ENCODE measurements at places on chromosomes 12 and 14.
A peak's percentile ranks its signal among the peaks of the same experiment; 100 is the strongest.

- no peak for DNase-seq
Measured at GRCh38 chr14:83425706-83426105, 1892.1 kb upstream of the SEL1L start.

- no peak for DNase-seq
Measured at GRCh38 chr12:2244013-2244861, 191.4 kb downstream of the CACNA1C start.

DNA sequence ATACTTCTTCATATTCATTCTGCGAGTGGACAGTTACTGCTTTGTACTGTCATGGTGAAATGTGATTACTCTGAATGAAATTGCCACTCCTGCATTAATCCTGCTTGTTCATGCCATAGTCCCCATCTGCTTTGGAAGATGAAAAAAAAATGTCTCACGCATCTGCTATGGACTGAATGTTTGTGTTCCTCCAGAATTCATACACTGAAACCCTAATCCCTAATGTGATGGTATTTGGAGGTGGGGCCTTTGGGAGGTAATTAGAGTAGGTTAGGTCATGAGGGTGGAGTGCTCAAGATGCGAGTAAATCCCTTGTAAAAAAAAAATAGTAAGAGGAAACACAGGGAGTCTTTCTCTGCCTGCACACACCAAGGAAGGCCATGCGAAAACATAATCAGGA lies 427.2 kb downstream of the TMTC2 start:
- no peak for DNase-seq

DNA sequence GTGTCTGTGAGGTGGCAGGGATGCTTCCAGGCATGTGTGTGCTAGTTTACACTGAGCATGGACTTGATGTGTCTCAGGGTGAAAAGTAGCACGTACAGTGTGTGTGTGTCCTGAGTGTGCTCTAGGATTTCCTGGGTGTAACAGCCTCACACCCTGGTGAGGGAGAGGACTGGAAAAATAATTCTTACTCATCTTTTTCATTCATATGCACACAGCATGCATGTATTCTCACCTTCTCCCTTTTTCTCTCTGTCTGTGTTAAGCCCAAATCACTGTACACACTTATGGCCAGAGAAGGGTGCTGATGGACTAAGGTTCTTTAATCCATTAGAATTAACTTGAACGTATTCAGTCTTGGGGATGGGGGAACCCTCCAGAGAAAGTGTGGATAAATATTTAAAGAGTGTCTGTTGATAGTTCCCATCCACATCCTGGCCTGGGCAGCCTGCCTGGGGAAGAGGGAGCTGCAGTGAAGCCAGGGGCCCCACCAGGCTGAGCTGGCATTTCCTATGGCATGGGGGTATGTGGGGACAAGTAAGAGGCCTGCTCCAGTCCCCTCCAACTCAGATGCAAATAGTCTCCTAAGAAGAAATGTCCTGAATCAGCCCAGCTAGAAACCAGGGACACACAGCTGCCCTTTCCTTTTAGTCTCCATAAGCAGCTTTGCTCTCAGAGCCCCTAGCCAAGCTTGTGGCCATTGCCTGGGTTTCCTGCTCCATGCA lies 1.1 kb upstream of the HOXC8 start:
- no peak for DNase-seq

GRCh38 chr14:100294213-100294962 lies 11.9 kb downstream of the SLC25A29 start:
- no peak for DNase-seq

- DNase-seq, result no peak
Measured at GRCh38 chr14:64939817-64940190, 2.7 kb downstream of the GPX2 start.

- no peak for DNase-seq
Measured at GRCh38 chr14:85865701-85866100, 335.8 kb downstream of the FLRT2 start.

GRCh38 chr12:99852666-99853065 lies 132.1 kb downstream of the ANKS1B start:
- no peak for DNase-seq

DNA sequence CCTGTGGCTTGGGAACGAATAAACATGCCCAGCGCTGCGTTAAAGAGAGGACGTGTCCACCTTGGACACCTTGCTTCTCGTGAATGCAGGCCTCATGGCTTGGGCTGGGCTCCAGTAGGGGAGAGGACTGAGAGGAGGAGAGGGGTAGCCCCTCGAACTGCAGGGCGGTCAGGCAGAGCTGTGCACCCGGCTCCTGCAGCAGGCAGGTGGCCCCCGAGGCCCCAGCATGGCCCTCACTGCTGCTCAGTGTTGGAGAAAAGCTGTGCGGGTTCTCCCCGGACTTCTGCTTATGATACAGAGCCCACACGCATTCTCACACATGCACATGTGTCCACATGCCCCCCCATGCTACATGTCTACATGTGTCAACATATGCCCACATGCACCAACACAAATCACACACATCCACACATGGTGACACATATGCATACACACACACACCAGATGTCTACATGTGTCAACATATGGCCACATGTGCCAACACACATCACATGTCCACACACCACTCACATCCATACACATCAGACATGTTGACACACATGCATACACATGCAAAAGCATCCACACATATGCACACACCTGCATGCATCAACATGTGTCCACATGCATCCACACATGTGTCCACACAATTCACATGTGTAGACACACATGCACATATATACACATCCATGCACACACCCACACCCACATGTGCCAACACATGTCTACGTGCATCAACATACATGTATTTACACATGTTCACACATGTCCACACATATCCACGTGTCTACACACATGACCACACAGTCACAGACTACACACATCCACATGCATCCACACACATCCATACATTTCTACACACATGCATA lies 3.0 kb downstream of the ADGRD1 start:
- no peak for DNase-seq

DNA sequence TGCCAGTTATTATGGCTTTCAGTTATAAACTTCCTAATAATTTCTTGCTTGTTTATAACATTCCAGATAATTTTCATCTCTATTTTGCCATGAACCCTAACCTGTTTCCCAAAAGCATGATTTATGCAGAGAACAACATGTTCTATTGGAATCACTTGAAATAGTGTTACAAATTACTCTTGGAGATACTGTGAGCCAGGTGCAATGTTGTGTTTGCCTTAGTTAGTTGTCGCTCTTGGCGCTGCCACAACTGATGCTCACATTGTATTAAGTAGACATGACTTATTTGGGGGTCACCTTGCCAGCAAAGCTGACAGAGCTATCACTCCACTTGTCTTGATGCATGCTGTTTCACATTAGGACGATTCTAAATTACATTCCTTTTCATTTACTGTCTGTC lies 49.4 kb downstream of the TSPAN8 start:
- no peak for DNase-seq

GRCh38 chr12:21337959-21338744 lies 3.4 kb upstream of the SLCO1A2 start:
- no peak for DNase-seq

DNA sequence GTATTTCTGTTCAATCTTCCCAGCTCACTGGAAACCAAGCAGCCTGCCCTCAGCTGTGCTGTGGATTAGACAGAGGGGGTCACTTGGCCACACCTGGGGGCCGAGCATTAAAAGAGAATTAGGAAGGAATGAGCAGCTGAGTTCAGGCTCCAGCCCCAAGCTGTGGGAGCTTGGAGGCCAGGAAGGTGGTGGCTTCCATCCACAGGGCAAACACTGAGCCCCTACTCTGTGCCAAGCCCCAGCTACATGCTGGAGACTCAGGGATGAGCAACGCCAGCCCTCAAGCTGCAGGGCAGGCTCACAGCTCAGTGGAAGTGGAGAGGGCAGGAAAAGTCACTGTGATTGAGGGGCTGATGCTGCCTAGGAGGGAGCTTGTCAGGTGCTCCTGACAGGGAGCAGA lies 412.7 kb downstream of the BCL11B start:
- no peak for DNase-seq

GRCh38 chr14:98791661-98792060 lies 480.3 kb downstream of the BCL11B start:
- DNase-seq, result no peak

- no peak for DNase-seq
Measured at GRCh38 chr12:56490360-56490759, 2.4 kb upstream of the GLS2 start.

DNA sequence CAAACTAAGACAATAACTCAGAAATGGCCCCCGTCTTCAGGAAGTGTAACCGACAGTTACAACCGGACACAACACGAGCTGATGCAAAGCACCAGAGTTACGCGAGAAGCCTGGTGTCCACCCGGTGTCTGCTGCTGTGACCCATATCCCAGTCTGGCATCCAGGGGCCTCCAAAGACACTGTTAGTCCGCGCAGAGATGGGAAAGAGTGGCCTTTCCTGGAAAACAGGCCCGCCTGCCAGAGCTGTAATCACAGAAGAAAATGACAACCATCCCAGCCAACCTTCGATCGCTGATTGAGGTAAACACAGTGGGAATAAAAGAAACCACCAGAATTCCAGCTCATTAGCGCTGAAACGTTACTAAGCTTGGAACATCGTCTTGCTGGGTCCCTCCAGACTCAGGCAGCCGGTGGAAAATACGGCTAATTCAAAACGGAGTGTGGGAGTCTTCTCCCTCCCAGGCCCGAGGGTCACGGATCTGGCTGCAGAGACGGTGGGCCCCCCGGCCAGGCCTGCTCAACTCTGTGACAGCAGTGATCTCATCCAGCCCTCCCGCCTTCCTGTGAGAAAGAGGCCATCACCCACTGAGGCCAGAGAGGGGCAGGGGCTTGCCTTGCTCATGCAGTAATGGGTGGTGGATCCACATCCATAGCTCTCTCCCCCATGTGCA lies 273.9 kb upstream of the RTL1 start:
- no peak for DNase-seq

DNA sequence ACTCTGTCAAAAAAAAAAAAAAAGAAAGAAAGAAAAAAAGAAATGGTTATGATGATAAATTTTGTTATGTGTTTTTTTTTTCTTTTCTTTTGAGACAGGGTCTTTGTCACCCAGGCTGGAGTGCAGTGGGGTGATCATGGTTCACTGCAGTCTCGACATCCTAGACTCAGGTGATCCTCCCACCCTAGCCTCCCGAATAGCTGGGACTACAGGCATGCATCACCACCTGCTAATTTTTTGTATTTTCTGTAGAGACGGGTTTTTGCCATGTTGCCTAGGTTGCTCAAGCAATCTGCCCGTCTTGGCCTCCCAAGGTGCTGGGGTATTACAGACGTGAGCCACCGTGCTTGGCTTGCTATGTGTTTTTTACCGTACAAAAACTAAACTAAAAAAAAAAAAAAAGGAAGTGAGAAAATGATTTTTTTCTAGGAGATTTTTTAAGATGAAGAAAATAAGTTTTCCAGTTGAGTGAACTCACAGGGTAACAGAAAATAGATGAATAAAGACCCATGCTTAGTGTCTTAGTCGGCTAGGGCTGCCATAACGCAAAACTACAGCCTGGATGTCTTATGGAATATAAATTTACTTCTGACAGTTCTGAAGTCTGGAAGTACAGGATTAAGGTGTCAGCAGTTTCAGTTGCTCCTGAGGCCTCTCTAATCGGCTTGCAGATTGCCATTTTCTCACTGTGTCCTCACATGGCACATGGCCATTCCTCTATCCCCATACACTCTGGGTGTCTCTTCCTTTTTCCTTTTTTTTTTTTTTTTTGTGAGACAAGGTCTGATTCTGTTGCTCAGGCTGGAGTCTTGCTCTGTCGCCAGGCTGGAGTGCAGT lies 13.2 kb upstream of the APOF start:
- no peak for DNase-seq

DNA sequence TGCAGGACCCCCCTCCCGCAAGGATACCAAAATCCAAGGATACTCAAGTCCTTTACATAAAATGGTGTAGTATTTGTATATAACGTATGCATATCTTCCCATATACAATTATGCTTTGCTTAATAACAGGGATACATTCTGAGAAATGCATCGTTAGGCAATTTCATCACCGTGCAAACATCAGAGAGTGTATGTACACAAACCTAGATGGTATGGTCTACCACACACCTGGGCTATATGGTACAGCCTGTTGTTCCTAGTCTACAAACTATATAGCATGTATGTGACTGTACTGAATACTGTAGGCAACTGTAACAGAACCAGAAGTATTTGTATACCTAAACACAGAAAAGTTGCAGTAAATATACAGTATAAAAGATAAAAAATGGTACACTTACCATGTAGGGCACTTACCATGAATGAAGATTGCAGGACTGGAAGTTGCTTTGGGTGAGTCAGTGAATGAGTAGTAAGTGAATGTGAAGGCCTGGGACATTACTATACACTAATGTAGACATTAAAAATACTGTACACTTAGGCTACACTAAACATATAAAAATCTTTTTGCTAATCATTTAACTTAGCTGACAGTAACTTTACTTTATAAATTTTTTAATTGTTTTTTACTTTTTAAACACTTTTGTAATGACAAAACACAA lies 141.1 kb downstream of the SLC41A2 start:
- no peak for DNase-seq

GRCh38 chr14:100317912-100318808 lies 5.0 kb upstream of the SLC25A47 start:
- no peak for DNase-seq

DNA sequence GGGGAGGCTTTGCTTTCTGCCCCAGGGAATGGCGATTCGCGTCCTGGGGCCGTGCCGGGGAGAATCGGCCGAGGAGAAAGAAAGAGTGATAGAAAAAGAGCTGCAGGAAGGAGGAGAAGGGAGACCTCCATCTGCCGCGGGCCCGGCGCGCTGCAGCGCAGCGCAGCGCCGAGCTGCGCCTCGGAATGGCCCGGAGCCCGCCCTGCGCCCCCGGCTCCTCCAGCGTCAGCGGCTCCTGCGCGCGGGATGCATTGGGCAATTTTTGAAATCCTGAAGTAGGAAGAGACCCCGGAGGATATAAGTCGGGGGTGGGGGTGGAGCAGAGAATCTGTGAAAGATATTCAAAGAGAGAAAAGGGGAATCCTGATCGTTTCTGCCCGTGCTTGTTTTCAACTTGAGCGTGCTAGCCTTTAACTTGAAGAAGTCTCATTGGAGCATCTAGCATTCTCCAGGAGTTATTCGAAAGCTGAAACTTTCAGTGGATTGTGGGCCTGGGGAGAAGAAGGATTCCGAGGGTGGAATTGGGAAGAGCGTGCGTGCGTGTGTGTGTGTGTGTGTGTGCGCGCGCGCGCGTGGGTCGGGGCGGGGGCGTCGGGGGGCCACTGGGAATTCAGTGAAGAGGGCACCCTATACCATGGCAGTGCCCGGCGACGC lies 441 bp downstream of the PDE3A start:
- peak; percentile 16 for DNase-seq

GRCh38 chr12:26555139-26555538 lies 277.9 kb downstream of the ITPR2 start:
- no peak for DNase-seq

- DNase-seq, result no peak
Measured at GRCh38 chr12:1050059-1050707, 59.2 kb downstream of the ERC1 start.

GRCh38 chr12:94969424-94969823 lies 34.1 kb downstream of the NDUFA12 start:
- no peak for DNase-seq
